ENCODE measurements at places on chromosomes 4 and X.

GRCh38 chr4:71732706-71733105 lies 51.2 kb downstream of the GC start:
- DNase-seq = no peak

DNA sequence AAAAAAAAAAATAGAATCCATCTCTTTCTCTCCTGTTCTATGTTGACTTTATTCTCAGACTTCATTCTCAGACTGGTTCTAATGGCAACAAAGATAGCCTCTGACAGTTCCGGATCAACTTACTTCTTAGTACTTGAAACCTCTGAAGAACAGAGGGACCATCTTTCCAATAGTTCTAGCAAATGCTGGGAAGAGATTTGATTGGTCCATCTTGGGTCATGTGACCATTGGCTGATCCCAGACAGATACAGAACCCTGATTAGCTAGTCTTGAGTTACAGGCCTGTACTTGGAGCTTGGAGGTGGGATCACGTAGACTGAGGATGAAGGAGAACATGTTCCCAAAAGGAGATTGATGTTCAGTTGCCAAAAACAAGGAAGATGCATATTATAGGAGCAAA lies 66.9 kb upstream of the STIM2 start:
- no peak for DNase-seq

DNA sequence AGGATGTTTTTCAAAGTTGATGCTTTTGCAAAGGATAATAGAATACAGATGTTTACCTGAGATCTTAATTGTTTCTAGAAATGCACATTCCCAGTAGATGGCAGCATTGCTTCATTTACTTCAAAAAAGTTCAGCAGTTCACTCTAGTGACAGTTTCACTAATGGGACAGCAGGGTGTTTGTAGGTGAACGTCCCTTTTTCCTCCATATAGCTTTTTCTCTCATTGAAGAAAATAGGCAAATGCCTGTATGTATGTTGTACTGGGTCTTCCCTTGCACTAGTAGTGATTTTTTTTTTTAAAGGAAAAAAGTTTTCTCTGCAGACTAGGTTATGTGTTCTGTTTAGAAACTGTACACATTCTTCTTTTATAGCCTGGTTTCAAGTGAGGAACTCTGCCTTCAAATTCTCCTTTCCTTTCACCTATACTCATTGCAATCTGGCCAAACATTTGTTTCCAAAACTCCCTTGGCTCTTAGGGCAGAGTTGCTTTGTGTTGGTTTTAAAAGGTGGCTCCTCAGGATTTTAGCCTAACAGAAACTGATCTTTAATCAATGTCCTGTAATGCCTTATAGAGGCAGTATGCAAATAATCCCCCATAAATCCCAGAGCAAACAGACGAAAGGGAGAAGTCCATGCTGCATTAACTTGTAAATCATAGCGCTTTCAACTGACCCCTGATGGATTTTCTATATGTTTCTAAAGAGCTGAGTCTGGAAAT lies 86.3 kb downstream of the EGF start:
- DNase-seq = peak; percentile 75

DNA sequence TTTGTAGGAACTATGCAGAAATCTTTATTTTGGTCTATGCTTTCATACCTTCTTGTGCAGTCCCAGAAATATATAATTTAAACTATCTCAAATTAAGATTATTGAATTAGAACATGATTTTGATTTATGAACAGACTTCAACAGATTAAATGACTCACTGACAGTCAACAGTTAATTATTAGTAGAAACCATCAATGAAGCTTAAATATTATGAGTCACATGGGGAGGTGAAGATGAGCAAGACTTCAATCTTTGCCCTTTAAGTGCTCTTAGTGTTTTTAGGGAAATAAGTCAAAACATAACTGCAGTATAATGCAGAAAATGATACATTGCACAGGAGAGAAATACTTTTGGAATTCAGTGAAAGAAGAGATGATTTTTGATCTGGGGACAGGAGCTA lies 81.5 kb upstream of the BMP3 start:
- no peak for DNase-seq

GRCh38 chr4:77820649-77821561 lies 1.7 kb upstream of the CNOT6L start:
- DNase-seq = peak; percentile 48

GRCh38 chrX:114365065-114365834 lies 218.6 kb upstream of the HTR2C start:
- no peak for DNase-seq

- no peak for DNase-seq
Measured at GRCh38 chr4:156195914-156196313, 242.2 kb upstream of the CTSO start.

- no peak for DNase-seq
Measured at GRCh38 chr4:153246446-153247115, 42.3 kb downstream of the TRIM2 start.

- peak; percentile 58 for DNase-seq
Measured at GRCh38 chrX:63250253-63250868, 100.8 kb downstream of the SPIN4 start.

DNA sequence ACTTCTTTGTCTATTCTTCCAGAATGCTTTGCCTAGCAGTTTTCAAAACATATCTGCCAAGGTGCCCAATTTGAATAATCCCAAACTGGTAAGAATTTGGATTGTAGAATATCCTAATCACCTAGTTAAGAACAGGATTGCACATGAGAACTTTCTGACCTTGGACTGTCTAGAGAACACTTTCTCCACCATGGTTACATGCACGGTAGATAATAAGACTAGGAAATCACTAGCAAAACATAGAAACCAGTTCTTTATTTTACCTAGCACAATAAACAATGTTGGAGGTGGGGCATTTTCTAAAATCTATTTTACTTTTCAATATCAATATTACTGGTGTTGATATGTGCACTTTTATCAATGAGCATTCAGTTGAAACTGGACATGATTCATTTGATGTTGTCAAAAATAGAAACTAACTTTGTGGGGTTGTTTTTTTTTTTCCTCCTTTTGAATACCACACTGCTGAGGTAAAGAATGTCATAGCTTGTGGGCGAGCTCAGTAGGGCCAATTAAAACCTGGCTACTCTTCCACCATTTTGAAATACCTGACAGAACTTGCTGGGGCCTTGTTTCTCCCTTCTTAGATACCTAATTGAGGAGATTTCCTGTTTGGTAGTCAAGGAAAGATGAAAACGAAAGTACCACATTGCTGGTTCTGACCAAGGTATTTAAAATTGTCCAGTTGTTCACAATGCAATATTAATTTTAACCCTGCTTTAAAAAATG lies 10.4 kb downstream of the MID1IP1 start:
- peak; percentile 57 for DNase-seq

DNA sequence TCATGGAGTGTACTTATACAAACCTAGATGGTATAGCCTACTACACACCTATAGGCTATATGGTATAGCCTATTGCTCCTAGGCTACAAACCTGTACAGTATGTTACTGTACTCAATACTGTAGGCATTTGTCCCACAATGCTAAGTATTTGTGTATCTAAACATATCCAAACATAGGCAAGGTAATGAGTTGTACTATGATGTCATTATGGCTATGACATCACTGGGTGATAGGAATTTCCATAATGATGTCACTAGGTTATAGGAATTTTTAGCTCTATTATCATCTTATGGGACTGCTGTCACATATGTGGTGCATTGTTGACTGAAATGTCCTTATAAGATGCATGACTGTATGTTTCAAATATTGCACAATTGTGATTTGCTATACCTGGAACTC lies 5.5 kb upstream of the PAGE1 start:
- no peak for DNase-seq

DNA sequence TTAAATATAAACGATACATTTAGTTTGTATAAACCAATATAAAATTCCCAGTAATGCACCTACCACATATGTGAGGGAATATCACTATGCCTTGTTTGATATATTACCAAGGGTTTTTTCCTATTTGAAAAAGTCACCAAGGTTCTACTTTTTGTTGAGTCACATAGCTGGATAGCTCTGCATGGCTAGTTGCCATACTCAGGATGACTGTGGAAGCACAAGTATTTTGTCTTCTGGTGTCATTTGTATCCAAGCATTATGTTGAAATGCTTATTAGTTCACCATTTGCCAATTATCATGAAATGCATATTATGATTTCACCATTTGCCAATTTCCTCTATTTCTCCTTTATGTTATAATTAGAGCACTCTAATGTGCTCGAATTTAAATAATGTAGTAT lies 162.7 kb upstream of the TTC29 start:
- DNase-seq = no peak

GRCh38 chrX:115449742-115450141 lies 111.2 kb upstream of the PLS3 start:
- no peak for DNase-seq

GRCh38 chr4:86975927-86976326 lies 41.1 kb downstream of the AFF1 start:
- no peak for DNase-seq

DNA sequence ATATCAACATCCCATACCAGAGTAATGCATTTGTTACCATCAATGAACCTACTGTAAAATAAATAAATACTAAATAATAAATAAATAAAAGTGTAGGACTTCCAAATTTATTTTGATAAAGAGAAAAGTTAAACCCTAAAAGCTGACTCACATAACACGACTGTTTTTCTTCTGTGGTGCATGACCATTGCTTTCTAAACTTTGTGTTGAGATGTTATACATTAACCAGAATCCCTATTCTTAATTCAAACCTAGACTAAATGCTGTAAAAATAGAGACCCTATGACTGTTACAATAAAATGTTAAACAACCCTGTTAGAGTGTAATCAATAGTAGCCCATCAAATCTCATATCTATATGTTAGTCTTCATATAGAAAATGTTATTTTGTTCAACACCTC lies 20.9 kb upstream of the PRMT9 start:
- DNase-seq = no peak

DNA sequence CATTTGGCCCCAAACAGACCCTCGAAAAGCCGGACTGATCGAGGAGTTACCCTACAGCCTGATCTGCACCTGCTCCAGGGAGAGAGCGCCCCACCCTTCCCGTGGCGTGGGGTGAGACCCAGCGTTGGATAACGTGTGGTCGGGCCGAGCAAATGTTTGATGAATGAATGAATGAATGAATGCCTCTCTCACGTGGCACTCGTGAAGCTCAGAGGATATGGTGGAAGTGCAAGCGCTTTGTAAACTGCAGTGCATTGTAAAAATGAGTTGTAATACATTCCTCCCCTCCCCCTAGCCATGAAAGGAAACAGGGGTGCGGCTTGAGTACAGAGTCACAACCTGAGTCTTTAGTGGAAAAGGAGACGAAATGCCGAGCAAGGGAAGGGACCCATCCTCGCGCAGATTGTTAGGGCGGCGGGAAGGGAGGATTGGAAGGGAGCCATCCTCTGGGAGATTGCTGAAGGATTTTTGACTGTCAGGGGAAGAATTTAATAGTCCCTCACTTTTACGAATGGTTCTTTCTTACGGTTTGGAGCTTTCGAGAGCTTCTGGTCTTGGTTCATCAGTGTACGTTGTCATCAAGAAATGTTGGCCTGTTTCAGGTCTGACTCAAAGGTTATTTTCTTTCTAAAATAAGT lies 772 bp upstream of the FBXW7 start:
- DNase-seq = peak; percentile 80

DNA sequence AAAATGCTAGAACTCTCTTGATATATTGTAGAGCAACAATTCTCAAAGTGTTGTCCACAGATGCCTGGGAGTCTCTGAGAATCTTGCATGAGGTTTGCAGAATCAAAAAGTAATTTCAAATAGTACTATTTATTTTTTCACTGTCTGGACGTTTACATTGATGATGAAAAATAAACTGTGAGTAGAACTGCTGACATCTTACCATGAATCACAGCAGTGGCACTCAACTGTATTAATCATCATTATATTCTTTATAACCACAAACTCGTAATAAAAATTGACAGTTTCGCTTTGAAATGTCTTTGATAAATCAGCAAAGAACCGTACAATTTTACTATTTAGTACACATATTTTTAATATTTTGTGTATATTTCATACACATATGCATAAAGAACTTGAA lies 94.5 kb downstream of the NAF1 start:
- DNase-seq = no peak

- DNase-seq = no peak
Measured at GRCh38 chr4:2800691-2801596, 8.1 kb downstream of the SH3BP2 start.

DNA sequence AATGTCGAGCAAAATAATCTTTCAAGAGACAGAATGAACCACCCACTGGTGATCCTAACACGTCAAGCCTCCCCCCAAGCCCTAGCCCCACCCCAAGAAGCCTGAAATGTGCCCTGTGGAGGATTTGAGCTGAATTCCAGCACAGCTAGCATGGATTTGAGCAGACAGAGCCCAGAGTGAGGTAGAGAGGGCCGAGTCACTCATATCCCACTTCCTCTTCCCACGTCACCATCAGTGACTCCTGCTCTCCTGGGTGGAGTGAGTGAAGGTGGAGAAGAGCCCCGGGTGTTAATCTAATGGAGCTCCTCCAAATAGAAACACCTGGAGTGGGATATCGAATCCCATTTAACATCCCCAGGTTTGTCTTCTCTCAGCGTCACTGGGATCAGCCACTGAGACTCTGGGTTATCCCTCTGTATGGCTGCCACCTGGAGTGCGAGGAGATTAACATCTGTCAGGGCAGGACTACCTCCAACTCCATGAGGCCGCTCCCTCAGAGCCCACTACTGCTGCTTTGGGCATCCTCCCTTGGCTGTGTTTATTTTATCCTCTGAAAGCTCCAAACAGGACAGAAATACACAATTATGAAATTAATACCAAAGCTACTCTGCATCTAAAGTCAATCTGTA lies 136.6 kb downstream of the NWD2 start:
- no peak for DNase-seq

- DNase-seq = no peak
Measured at GRCh38 chr4:147547314-147548056, 66.6 kb downstream of the EDNRA start.

DNA sequence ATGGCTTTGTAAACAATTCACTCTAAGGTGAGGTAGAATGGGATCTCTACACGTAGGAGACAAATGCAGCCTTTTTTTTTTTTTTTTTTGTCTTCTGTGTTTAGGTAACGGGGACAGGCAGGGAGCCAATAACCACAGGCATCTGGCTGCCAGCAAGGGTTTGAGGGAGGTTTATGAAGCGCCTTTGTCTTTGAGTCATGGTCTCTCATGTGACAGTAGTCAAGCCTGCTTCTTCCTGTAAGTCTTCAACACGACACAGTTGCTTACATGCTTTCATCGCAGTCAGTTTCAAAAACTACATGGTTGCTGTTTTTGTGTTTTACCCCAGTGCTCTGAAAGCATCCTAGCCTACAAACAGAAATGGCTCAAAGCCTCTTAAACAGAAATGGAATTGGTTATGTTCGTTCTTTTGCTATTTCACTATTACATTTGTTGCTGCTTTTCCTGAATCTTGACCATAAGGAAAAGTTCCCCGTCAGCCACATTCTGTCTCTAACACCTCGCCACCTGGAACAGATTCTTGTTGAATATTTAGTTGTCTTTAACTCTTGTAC lies 127.8 kb upstream of the METTL14 start:
- no peak for DNase-seq

GRCh38 chrX:19063030-19063429 lies 59.2 kb downstream of the ADGRG2 start:
- no peak for DNase-seq

GRCh38 chr4:76716020-76716419 lies 181.9 kb downstream of the SOWAHB start:
- no peak for DNase-seq

GRCh38 chr4:140756319-140757231 lies at the start of gene TBC1D9:
TSS of gene TBC1D9 (minus strand) at chr4:140756385. CDS start at chr4:140756045, 340 bp downstream.
- DNase-seq = peak; percentile 26
